ENCODE measurements at places on chromosomes 2 and 18.

GRCh38 chr2:8215982-8216381, 465.9 kb upstream of the ID2 start:
- DNase-seq: no peak

- no peak for DNase-seq
Measured at GRCh38 chr2:12236136-12236844, 480.4 kb upstream of the TRIB2 start.

DNA sequence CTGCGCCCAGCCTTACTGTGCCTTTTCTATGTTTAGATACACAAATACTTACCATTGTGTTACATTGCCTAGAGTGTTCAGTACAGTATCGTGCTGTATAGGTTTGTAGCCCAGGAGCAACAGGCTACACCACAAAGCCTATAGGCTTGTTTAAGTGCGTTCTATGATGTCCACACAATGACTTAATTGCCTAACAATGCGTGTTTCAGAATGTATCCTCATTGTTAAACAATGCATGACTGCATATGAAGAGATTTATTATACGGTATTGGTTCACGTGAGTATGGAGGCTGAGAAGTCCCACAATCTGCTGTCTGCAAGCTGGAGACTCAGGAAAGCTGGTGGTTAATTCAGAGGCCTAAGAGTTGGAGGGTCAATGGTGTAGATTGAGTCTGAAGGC, 46.1 kb upstream of the MGAT4A start:
- no peak for DNase-seq

DNA sequence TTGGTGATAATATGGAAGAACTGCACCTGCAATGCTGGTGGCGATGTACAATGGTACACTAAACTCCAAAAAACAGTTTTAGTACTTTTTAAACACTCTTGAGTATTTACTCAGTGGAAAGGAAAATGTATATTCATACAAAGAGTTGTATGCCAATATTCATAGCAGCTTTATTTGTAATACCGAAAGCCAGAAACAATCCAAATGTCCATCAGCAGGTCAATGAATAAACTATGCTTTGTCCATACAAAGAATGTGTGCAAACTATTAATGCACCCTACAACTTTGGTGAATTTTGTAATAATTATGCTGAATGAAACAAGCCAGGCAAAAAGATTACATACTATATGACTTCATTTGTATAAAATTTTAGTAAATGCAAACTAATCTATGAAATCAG, 396.3 kb downstream of the GALNT13 start:
- DNase-seq: no peak

DNA sequence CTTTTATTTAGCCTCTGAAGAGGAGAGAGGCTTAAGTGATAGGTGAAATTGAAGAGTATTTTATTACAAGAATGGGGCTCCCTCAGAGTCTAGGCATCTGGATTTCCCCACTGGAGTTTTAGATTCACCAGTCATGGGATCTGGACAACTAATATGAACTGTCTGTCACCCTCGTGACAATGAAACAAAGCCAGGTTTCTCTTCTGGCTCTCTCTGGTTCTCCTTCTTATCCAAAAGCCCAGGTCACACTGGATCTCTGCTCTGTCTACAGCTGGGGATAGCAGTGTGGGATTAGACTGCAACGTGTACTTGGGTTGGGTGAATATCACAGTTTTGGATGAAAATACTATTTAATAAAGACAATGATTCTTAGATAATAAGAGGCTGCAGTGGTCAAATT, 31.2 kb downstream of the LHCGR start:
- DNase-seq: no peak

GRCh38 chr2:30254685-30255001, 23.3 kb downstream of the LBH start:
- no peak for DNase-seq

GRCh38 chr2:144607891-144608521, 88.1 kb upstream of the ZEB2 start:
- DNase-seq: no peak

GRCh38 chr2:156907806-156908205, 349.7 kb upstream of the GALNT5 start:
- no peak for DNase-seq

- DNase-seq: no peak
Measured at GRCh38 chr2:222941510-222942032, 80.7 kb downstream of the ACSL3 start.

DNA sequence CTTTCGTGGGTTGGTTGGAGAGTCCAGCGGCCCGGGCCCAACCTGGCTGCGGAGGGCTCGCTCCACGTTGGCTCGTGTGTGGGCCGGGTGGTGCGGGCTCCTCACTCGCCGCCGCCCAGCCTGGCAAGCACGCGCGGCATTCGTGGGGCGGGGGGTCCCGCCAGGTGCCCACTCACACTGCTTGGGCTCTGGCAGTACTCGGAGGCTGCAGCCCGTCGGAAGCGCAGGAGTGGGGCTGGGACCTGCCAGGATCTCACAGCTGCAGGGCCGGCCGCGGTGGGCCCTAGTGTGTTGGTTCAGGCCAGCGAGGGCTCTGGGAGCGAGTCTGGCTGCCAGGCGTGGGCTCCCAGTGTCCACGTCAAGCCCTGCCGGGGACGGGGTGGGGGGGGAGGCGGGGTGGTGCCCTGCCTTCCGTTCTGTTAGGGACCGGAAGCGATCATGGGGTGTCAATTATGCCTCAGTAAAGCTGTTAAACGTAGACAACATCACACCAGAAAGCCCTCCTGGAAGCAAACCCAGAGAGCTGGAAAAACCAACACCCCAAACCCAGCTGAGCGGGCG, 1.0 kb upstream of the HS6ST1 start:
- DNase-seq: no peak

DNA sequence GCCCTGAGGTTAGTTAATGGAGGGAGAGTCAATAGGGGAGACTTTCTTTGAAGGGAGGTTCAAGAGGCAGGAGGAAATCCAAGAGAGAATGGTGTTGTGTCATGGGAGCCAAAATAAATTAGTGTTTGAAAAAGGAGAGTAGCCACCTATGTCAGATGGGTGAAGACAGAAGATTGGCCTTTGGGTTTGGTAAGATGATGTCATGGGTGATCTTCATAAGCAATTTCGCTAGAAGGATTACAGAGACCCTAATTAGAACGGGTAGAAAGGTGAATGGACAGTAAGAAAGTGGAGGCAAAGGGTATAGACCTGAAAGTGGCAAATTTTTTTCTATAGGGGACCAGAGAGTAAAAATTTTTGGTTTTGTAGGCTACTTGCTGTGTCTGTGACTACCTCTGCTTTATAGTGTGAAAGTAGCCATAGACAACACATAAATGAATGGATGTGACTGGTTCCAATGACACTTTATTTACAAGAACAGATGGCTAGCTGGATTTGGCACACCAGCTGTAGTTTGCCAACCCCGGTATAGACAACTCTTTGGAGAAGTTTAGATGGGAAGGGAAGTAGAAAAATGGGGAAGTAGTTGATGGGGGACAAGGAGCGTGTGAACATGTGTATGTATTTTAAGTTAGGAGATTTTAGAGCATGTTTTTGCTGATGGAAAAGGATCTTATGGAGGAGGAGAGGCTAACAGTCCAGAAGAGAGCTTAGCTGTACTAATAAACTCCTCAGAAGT, 9.3 kb downstream of the STAMBP start:
- no peak for DNase-seq

- no peak for DNase-seq
Measured at GRCh38 chr18:42187611-42188380, 232.8 kb downstream of the PIK3C3 start.

- no peak for DNase-seq
Measured at GRCh38 chr2:148979164-148979918, 59.2 kb upstream of the LYPD6B start.

DNA sequence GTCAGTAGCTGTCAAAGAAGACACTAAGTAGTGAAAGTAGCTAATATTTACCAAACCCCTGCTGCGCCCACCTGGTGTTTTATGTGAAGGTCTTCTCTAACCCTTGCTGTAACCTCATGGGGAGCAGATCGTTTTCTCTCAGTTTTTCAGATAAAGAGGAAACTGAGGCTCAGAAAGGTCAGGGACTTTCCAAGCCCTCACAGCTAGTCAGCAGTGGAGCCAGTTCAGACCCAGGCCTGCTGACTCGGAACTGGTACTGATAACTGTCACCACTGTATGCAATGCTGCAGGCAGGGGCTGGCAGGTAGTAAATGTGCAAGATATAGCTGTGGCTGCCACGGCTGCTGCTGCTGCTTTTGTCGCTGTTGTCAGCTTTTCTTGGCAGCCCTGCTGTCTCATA, 69.1 kb downstream of the LRRFIP1 start:
- no peak for DNase-seq

GRCh38 chr18:52045946-52046675, 293.9 kb upstream of the DCC start:
- DNase-seq: peak; percentile 58

GRCh38 chr2:79793006-79793405, 280.2 kb downstream of the CTNNA2 start:
- DNase-seq: no peak

DNA sequence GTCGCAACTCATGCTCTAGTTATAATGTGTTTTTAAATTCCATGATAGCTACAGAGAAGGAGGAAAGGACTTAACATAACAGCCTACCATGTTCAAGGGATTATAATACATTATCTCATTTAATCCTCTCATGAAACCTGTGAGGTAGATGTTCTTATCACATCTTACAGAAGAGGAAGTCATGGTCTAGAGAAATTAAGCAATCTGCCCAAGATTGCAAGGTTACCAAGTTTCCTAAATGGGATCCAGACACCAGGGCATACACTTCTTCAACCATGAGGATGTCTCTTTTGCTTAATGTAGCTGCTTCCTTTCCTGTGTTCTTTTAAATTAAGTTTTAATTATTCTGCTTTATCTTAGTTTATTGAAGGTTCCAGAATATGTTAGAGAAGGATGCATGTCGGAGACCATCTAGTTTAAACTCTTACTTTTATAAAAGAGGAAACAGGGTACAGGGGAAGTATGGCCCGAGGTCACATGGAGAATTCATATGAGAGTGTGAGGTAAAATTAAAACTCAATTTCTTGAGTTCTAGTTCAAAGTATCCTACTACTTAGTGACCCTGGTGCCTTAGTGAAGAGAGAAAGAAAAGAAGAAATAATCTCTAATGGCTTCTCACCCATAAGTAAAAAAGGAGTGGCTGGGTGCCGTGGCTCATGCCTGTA, 3.6 kb upstream of the IL1A start:
- no peak for DNase-seq

DNA sequence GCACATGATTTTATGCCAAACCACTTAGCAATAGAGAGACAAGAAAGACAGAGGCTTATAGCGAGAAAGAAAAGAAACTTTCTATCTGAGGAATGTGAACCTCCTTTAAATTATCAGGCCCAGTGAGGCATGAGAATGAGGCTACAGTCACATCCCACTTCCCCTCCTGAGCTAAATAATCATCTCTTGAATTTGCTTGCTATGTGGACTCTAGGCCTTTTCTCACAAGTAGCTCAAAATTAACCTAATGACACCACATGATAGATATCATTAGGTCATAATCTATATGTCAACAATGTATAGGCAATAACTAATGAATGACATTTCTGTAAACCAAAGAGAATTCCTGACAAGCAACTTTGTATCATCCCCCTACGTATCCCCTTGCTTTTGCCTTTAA, 301.5 kb upstream of the MGAT5 start:
- DNase-seq: no peak

DNA sequence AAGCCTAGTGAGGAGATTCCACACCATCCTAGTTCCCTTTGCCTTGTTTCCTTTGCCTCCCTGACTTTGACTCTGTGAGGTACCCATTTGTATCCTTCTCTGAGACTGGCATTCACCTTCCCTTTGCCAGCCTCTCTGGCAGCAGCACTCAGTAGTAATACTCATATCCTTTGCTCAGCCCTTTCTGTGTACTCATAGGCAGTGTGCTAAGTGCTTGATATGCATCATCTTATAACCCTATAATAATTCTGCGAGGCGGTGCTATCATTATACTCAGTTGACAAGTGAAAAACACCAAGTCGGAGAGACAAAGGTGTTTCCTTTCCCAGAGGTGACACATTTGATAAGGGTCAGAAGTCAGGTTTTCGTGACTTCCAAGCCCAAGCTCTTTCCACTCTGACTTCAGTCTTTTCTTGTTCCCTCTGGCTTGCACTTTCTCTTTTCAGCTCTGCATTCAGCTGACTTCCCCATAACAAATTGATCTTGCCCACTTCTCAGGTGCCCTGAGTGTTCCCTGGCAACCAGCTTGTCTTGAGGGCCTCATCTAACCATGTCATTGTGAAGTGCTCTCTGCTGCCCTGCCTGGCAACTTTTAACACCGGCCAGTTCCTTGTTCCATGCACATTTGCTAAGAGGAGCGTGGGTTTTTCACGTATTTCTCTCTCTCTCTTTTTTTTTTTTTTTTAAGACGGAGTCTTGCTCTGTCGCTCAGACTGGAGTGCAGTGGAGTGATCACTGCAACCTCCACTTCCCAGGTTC, 94.5 kb upstream of the UPP2 start:
- DNase-seq: no peak

DNA sequence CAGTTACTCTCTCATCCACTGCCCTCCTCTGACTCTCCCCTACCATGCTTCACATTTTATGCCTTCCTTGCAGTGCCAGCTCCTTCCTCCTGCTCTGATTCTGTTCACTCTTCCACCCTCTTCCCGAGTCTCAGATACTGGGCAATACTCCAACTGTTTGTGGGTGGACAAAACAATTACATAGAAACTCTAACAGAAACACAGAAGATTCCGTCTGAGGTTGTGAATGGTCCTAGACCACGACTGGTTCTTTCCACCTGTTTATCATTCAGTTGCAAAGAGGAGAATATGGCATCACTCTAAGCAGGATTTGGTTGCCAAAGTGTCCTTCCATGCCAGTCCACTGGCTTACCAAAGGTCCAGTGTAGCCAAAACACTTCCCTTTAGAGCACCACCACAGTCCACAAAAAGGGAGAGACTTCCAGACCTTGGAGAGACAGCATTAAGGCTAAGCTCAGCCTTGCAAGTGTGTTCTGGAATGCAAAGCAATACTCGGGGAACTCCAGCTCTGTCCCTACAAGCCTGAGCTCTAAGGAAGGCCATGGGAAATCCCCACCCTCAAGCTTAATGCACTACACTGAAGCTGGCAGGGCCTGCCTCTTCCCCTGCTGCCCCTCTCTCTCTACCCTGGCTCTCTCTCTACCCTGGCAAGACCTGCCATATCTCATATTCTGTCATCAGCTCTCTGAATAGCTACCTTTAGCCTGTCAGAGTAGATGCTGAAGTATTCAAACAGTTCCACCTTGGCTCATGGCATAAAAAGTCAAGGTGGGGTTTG, 33.6 kb upstream of the RND3 start:
- DNase-seq: no peak

DNA sequence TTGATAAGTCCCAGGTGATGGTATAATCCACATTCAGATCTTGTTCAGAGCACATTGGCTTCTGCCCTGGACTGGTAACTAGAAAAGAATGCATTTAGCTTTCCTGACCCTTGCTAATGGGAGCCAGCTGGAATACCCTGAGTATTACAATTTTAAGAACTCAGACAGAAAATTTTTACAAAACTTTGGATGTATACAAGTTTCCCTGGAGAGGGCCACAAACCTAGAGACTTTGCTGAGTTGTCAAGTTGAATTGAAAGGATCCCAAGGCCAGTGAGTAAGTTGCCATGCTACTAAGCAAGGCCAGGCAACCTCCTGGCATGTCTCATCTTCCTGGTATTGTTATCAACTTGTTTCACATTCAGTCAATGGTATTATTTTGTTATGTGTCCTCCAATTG, 20.0 kb upstream of the NABP1 start:
- DNase-seq: no peak

GRCh38 chr2:237465515-237466148, 21.4 kb upstream of the MLPH start:
- DNase-seq: no peak

Data from NCI-H774 (cell line).